Activated T-cell treated with anti-CD3 and anti-CD28 coated beads, Interleukin-2, amount 50 U/mL, for 4 hours (primary cell): ENCODE measurements at places on chromosomes 1 and 21. TPM values are rescaled to one million over a fixed set of nuclear protein-coding genes. Genes with fewer than 3 reads are reported as not detected.

Gene CTTNBP2NL
- 1.1 TPM for total RNA-seq

DNA sequence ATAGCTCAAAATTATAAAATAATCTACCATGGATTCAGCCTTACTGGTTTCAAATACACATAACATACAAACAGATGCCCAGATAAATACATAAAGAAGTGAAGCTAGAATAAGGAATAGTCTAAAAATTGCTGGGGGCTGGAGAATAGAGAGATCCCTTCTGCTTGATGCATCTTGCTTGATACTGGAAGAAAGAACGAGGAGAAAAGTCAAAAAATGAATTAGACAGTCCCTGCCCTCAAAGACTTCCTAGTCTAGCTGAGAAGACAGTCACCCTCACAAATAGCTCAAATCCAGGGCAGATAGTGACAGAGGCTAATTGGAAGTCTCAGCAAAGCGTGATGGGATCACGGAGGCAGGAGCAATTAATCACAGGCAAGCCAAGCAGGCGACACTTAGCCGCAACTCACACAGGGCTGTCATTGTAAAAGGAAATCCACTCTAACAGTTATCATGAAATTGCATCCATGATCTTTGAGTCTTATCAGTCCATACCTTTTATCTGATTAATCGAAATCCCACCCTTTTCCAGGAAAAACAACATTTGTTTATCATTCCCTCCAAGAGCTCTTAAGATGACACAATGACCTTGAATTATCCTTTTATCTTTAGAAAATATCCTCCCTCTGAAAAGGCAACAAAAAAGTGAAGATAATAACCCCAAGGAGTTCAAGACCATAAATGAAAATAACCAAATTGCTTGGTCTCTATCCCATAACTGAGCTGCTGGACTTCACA lies 59.7 kb upstream of the TIAM1 start:
- DNase-seq: no peak

DNA sequence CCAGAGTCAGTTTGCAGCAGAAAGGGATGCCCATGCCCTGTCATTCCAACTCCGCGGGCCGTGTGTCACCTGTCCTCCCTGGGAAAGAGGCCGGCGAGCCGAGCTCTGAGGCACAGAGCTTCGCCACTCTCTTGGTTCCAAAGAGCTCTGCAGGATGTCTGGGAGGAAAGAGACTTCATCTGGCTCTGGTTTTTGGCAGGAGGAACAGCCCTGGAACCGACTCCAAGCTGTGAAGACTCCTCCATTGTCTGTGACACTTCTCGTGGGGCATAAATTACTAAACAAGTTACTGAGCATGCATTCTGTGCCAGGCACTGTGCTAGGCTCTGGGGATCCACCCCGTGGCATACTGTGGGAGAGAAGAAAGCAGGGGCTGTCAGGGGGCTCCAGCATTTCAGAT lies 3.9 kb upstream of the FAM151A start:
- DNase-seq: no peak

DNA sequence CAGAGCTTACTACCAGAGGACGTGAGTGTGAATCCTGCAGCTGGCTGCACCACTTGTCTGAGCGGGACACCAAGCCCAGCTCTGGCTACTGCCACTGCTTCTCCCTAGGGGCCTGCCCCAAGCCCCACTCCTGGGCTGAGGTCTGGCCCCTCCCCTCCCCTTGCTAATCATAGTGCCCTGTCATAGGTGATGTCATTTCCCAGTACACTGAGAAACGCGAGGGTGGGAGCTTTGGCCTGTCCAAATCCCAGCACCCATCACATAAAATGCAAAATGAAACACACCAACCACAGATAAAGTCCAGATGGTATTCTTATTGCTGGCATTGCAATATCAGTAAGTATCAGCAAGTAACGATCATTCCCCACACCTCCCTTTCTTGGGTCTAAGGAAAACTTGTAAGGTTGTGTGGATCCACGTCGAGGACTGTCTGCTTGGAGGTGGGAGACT lies 77.7 kb downstream of the TOMM20 start:
- DNase-seq: no peak

Gene SPRR2G
- total RNA-seq: not detected

Gene PRKCZ
- total RNA-seq: 15.0 TPM

Gene SLC2A5
- not detected for total RNA-seq

Gene CCDC181
- 0.16 TPM for total RNA-seq

GRCh38 chr21:31622397-31622796 lies 37.1 kb upstream of the SOD1 start:
- no peak for DNase-seq

DNA sequence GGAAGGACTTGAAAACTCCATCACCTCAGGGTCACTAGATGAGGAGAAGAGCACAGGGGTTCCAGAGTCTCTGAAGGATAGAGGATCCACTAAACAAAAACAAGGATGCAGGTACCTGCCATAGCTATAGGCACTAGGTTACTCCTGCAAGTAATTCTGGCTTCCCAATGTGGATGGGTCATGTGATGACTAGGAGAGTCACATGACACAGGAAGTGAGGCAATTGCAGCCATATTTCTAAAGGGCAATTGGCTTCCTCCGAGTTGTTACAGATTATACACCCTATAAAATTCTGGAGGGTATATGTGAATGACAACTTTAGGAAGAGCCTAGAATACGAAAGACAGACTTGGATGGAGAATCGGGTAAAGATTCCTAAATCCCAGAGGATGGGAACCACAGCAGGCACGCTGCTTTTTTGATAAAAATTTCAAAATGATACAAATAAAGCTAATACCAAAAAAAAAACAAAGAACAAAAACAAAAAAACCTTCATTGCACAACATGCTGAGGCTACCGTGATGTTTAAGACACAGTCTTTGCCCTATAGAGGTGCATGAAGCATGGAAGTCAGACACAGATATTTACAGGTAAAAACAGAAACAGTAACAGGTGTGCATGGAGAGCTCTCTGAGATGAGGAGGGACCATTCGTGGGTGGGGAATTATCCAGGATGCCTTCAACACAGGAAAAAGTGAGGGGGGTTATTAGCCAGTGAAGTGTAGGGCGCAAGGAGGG lies 10.5 kb downstream of the MTX1 start:
- no peak for DNase-seq

- DNase-seq: no peak
Measured at GRCh38 chr1:217214551-217214950, 416.3 kb downstream of the GPATCH2 start.

DNA sequence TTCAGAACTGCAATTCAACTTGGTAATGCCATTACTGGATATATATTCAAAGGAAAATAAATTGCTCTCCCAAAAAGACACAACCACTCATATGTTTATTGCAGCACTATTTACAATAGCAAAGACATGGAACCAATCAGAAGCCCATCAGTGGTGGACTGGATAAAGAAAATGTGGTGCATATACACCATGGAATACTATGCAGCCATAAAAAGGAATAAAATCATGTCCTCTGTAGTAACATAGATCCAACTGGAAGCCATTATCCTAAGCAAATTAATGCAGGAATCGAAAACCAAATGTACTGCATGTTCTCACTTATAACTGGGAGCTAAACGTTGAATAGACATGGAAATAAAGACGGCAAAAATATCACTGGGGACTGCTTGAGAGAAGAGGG lies 117.0 kb downstream of the MAP3K21 start:
- DNase-seq: no peak

DNA sequence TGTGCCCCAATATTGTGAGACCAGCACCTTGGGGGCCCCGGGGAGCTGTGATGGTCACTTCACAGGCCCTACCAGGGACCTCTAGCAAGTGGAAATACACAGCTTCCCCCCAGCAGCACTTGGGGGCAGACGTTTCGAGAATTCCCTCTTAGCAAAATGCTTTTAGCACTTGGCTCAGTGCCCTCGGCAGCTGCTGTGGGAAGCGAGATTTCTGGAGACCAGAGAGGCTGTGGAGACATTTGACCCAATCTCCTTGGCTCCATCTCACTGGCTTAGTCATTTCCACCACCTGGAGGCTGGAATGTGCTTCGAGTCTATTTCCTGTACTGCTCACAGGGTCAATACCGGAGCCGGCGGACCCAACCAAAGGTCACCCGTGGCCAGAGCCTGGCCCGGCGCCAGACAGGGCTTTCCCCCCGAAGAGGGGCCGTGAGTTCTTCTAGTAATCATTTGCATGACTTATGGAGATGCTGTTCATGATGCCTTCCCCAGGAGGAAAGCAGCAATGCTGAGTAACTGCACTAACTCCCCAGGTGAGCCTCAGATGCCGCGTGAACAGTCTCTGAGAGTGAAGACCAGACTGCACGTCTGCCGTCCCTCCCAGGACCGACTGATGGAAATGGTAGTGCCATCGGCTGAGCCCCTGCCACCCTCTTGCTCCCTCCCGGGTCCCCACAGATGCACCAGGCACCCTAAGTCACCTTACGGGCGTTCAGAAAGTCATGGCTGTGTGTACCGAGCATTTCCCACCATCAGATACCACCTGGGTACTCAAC lies 4.4 kb upstream of the C2CD2 start:
- DNase-seq: no peak

DNA sequence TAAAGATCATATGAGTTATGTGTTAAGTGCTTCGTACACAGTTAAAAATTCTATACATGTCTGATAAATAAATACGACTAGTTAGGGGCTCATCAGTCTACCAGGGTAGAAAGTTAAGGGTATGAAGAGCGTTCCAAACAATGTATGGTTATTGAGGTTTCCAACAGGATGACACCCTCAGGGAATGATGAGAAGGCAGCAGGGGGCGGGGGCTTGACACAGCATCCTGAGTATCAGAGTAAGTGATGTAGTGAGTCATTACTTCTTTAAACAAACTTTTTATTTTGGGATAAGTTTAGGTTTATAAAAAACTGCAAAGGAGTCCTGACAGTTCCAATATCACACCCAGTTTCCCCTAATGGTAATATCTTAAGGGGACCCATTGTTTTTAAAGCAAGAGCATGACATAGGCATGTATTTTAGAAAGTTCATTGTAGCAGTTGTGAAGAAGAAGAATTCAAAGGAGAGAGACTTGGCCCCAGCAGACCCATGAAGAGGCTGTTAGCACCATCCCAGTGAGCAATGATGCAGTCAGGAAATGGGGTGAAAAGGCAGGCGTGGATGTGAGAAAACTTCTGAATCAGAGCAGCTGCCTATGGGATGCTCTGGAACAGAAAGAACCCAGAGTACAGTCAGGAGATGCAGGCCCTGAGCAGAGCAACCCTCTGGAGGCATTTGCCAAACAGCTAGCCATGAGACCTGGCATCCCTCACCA lies 15.0 kb upstream of the PSMB2 start:
- DNase-seq: no peak

DNA sequence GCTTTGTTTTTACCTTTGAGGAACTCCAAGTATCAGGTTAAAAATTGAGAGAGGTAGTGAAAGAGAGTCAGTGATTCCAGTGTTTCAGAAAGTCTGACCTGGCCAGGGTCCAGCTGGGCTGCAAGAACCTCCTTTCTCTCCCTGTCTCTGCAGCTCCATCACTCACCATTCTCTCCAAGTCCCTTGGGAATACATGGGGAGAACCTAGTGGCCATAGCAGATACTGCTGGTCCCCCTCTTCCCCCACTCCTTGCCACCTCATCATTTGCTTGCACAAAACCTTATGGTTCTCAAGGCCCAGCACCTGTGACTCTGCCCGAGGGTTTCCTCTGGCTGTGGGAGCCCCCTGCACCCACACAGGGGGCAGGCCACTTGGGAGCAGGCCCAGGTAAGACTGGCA lies 279.5 kb downstream of the KIF26B start:
- DNase-seq: no peak

DNA sequence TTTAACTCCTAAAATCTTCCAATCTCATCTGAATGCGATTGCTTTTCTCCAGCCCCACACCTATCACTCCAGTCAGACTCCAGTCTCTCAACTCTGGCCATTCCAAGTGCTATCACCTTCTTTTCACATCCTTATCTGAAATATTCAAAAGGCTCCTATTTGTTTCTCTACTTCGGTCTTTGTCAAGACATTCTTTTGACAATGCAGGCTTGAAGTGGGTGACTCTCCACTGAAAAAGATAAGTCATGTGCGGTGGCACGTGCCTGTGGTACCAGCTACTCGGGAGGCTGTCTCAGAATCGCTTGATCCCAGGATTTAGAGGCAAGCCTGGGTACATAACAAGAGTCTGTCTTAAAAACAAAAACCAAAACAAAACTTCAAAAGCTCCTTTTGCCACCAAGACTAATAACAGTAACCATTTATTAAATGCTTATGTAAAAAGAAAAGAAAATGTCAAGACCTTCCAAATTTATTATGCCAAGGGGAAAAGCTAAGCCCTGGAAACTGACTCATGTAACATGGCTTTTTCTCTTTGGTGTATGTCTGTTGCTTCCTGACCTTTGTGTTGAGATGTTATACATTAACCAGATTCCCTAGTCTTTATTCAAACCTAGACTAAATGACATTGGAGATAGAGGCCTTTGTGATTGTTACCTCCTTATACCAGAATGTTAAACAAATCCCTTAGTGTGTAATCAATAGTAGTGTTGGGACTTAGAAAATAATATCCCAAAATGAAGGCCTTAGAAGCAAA lies 3.6 kb downstream of the ALG14 start:
- no peak for DNase-seq

- no peak for DNase-seq
Measured at GRCh38 chr1:154992721-154993571, 440 bp upstream of the LENEP start.

Gene HLX
- total RNA-seq: 0.30 TPM

Gene KRTAP19-1
- total RNA-seq: not detected

- DNase-seq: no peak
Measured at GRCh38 chr1:19813643-19813960, 1.5 kb downstream of the RNF186 start.

DNA sequence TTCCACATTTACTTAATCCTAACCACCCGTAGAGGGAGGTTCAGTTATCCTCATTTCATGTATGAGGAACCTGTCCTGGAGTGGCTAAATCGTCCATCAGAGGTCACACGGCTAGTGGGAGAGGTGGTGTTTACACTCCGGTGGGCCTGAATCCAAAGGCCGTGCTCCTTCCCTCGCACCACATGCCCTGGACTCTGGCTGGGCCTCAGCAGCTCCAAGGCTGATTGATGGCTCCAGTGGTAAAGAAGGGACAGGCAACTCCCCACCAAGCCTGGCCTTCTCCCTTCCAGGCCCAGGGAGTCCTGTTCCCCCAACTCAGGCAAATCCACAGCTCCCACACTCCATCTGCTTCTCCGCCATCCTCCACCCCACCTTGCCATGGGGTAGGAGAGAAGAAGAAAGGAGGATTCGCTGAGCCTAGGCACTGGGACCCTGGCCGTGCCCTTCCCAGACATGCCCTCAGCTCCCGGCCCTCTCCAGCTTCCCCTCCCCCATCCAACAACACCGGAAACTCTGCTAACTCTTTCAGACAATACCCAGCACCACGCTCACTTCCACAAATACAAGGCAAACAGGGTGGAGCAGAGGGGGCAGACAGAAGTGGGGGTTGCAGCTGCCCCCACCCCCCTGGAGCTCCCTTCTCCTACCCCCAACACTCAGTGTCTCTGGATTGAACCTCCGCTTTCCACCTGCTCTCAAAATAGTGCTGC lies 10.9 kb downstream of the ARHGEF2 start:
- DNase-seq: no peak

- DNase-seq: no peak
Measured at GRCh38 chr1:107609808-107610207, 355.2 kb downstream of the VAV3 start.

Gene AMIGO1
- total RNA-seq: 2.9 TPM

GRCh38 chr1:94737124-94737998 lies 82.8 kb upstream of the SLC44A3 start:
- no peak for DNase-seq

Gene PTAFR
- total RNA-seq: 1.3 TPM

Gene MROH9
- total RNA-seq: not detected

Gene AMY1A
- total RNA-seq: not detected

Gene DHDDS
- total RNA-seq: 60.1 TPM
